ENCODE measurements at places on chromosomes 7 and 10.

GRCh38 chr10:44352316-44353127 lies 32.4 kb downstream of the CXCL12 start:
- no peaks in the 10 kb centered on the region for H3K36me3 ChIP-seq
- no peaks in the 10 kb centered on the region for H3K27me3 ChIP-seq
- no peak overlapping the region for H3K4me3 ChIP-seq
- DNase-seq, result no peak
- no peaks in the 10 kb centered on the region for H3K4me1 ChIP-seq

- H3K4me3 ChIP-seq, result no peak overlapping the region
- no peak overlapping the region for H3K27ac ChIP-seq
- no peaks in the 10 kb centered on the region for H3K27me3 ChIP-seq
- no peak for DNase-seq
These were observed 982.2 kb downstream of the REEP3 start for GRCh38 chr10:64503429-64503828.

- H3K36me3 ChIP-seq, result peaks cover 52% of the 10 kb centered on the region
- H3K27ac ChIP-seq, result no peak overlapping the region
- peaks cover 8% of the 10 kb centered on the region for H3K4me1 ChIP-seq
- DNase-seq, result no peak
- no peaks in the 10 kb centered on the region for H3K27me3 ChIP-seq
- no peak overlapping the region for H3K4me3 ChIP-seq
These were observed 6.9 kb downstream of the ABCB8 start for GRCh38 chr7:151035026-151035717.

- no peak overlapping the region for H3K27ac ChIP-seq
- no peak overlapping the region for H3K4me3 ChIP-seq
These were observed 148.6 kb upstream of the FAM3C start for GRCh38 chr7:121544726-121545125.
